ENCODE measurements at places on chromosomes 11 and 22.

GRCh38 chr11:133606124-133606523 is 73.8 kb upstream of the OPCML start:
- no peak for DNase-seq

GRCh38 chr11:107564877-107565218 is 687 bp downstream of the ALKBH8 start:
- DNase-seq: no peak

GRCh38 chr11:62514151-62514550 is 32.5 kb downstream of the AHNAK start:
- no peak for DNase-seq

DNA sequence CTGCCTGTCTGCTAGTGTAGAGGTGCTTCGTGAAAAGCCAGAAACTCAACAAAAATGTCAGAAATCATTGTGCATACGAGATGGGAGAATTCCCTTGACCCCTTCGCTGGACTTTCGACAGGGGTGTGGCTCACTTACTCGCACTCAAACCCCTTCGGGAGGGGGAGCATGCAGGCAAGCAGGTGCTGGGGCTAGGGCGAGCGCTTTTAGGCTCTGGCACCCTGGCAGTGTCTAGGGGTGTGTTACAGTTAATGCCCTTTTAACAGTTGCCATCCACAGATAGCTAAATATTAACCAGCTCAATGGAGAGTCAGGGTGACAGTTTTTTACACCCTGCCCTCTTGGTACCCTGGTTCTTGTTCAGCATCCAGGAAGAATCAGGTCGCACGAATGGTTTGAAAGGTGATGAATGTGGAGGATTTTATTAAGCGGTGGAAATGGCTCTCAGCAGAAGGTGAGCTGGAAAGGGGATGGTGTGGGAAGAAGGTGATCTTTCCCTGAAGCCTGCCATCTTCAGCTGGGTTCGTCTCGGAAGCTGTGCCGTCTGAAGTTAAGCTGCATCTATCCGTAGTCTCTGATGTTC is 59.6 kb upstream of the SHANK2 start:
- no peak for DNase-seq

GRCh38 chr11:68338051-68338780 is 25.8 kb downstream of the LRP5 start:
- peak; percentile 50 for DNase-seq

DNA sequence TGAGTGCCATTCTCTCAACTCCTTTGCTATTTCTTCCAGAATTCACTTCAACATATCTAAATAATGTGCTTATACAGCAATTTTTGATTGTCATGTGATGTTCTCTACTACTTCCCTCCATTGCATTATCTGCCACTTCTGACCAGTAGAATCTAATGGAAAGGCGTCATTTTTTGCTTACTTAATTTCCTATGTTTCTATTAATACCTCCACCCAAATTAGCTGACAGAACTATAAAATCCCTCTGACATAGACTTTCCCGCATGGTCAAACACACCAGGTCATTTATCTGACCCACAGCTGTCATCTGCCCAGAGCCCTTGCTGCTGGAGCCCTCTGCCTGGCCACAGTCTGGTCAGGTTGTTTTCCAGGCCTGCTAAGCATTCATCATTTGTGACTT is 258.6 kb upstream of the NARS2 start:
- no peak for DNase-seq

DNA sequence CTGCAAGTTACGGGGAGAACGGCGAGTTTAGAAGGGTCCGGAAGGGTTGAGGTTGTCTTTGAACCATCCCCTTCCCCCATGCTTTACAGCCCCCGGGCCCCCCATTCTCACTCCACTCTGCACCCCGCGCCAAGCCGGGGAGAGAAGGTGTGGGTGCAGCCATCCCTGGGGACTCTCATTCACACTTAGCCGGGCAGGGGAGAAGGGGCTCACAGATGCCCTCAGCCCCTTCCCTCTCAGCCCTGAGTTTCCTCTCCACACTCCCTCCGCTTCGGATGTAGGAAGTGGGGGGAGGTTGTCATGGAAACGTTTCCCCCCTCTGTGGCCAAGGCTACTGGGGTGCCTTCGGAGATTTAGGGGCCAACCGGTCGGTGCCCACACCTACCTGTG is 334 bp downstream of the CADM1 start:
- no peak for DNase-seq

DNA sequence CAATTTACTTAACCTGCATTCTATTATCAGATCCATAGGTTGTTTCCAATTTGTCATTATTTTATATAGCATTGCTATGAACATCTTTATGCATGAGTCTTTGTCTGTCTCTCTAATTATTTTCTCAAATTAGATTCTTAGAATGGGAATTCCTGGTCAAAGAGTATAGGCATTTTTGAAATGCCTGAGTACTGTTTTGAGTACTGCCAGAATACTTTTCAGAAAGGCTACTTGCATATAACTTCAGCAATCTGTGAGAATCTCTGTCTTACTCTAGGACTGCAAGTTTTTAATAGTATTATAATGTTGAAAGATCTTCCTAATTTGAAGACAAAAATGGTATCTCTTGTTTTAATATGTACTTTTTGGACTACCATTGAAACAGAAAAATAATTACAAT is 56.6 kb downstream of the KCNC1 start:
- no peak for DNase-seq

GRCh38 chr11:44741976-44742375 is 15.2 kb downstream of the TSPAN18 start:
- DNase-seq: no peak

DNA sequence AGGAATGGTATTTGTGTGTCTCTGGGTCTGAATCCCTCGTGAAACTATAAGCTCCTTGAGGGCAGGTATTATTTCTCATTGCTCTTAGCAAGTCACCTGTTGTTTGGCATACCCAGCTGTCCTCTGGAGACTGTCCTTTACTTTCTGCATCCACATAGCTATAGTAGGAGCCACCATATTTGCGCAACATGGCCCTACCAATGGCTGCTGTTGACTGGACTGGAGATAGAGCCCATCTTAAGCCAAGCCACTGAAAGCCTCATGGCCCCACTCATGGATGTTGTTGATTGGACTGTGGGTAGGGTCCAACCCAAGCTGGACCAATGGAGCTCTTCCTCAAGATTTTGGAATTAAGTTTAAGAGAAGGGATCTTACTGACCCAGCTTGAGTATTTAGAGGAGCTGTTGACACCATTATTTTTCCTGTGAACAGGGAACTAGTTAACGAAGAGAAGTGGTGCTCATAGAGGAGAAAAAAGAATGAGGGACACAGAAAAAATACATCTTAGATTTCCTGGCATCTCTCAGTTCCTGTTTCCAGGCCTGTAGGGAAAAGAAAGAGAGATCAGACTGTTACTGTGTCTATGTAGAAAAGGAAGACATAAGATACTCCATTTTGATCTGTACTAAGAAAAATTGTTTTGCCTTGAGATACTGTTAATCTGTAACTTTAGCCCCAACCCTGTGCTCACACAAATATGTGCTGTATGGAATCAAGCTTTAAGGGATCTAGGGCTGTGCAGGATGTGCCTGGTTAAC is 47.2 kb downstream of the LRRC74B start:
- DNase-seq: no peak

GRCh38 chr22:46125816-46126765 is 24.2 kb upstream of the PPARA start:
- no peak for DNase-seq

DNA sequence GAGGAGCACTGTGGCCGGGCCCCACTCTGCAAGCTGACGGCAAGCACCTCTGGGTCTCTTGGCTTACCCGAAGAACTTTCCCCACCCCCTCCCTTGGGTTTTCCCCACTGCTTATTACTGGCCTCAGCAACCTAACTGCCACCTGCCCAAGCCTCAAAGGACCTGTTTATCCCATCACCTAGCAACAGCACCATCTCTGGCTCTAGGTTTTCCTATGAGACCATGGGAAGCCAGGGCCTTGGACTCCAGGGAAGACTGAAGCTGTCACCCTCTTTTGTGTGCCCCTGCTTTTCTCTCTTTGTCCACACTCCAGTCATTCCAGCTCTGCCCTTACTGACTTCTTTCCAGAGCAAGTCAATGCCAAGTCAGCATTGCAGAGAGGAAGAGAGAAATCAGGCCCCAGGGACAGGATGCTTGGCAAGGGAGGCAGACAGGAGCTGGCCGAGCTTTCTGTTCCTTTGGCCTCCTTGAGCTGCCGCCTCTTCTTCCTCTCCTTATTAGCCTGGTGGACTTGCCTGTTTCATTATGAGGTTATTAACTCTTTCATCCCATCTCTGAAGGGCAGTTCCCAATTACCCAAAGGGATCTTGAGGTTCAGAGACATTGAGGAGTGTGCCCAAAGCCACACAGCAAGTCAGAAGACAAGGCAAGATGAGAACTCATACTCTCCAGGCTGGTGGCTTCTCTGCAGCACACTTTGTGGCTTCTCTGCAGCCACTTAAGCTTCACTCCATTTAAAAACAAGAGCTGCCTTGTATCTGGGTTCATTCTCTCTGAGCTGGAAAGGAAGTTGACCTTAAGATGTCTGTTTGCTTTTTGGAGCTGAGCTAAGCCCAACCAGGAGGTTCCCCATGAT is at the start of gene SMIM35:
Gene SMIM35 (minus strand): TSS at position 51 of the 856 bp plus-strand sequence. CDS start 206 bp downstream, outside the sequence.
- DNase-seq: no peak

GRCh38 chr11:75188671-75189070 is 37.8 kb downstream of the SLCO2B1 start:
- DNase-seq: no peak

- no peak for DNase-seq
Measured at GRCh38 chr22:24101966-24102365, 79.3 kb upstream of the SUSD2 start.

- DNase-seq: no peak
Measured at GRCh38 chr22:19003508-19003907, 67.4 kb upstream of the PRODH start.

DNA sequence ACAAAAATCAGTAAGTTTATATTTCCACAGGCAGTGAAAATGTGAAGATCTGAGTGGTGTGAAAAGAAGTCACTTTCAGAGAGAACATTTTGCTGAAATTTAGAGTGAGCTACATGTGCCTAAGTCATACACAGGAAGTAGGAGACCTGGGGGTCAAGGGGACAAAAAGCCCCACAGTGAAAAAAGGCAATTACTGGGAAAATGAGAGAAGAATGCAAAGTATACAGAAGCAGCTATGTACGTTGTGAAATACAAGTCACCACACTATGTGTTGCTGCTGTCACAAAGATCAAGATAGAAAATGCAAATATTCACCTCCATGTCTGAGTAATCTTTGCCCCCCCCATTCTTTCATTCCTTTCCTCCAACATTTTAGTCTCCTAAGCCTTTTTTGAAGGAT is 21.6 kb upstream of the SESN3 start:
- no peak for DNase-seq

- no peak for DNase-seq
Measured at GRCh38 chr22:48961705-48962104, 866.0 kb downstream of the BRD1 start.

GRCh38 chr11:78179459-78180071 is 8.9 kb downstream of the KCTD21 start:
- DNase-seq: no peak

DNA sequence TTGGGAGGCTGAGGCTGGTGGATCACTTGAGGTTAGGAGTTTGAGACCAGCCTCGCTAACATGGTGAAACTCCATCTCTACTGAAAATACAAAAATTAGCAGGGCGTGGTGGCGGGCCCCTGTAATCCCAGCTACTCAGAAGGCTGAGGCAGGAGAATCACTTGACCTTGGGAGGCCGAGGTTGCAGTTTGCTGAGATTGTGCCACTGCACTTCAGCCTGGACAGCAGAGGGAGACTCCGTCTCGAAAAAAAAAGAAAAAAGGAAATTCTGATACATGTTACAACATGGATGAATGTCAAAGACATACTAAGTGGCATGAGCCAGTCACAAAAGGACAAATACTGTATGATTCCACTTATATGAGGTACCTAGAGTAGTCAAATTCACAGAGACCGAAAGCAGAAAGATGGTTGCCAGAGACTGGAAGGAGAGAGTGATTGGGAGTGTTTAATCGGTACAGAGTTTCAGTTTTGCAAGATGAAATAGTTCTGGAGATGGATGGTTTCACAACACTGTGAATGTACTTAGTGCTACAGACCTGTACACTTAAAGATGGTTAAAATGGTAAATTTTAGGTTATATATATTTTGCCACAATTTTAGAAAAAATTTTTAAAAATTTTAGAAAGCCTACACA is 92.3 kb downstream of the BLID start:
- DNase-seq: no peak

- no peak for DNase-seq
Measured at GRCh38 chr11:116984186-116984585, 114.0 kb downstream of the SIK3 start.

DNA sequence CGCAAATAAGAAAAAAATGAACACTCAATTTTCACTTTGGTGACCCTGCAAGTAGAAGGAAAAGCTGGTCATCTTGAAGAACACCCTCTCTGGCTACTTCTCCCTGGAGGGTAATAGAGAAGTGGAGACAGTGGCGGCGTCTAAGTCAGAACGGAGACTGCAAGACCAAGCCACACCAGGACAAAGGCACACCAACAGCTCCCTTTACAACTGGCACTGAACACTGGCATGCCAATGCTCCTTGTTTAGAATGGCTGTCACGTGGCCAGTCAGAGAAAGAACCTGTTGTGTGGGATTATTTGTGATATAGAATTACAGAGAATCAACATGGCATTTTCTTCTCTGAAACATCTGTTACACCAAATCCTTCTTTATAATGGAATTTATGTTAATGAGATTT is 61.3 kb upstream of the YPEL1 start:
- no peak for DNase-seq

DNA sequence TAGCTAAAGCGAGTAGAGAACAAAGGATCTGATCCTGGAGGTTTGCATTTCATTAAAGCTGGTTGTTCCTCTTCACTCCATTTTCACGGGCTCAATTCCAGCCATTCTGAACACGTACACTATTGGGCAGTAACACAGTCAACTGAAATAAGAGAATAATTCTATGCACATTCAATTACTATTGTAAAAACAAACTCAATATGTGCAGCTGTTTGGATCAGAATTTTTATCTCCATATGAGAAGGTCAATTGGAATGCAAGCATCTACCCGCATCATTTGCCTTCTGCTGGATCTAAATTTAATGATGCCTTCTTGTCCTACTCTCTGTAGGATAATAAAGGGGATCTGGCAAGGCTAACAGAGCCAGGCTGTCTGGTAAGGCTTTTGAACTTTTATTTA is 562.8 kb upstream of the CCDC179 start:
- no peak for DNase-seq

GRCh38 chr22:29342177-29342576 is 26.7 kb upstream of the RASL10A start:
- DNase-seq: no peak

DNA sequence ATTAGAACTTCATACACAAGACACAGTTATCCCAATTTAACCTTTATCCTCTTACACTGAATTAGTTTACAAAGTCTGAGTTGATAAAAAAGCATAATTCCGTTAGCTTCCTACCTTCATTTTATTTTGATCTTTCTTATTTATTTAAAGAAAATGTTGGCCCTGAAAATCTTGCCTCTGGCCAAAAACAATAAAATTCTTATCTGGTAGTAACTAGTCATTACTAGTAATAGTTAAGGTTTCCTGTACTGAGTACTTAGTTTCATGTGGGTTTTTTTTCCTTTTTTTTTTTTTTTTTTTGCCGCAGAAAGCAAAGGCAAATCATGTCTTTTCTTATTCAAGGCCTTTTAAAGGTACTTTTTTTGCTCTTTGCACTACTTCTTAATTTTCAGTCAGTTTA is 120.6 kb downstream of the PAX6 start:
- no peak for DNase-seq

- DNase-seq: peak; percentile 57
Measured at GRCh38 chr11:108115500-108116140, 5.7 kb upstream of the ACAT1 start.

GRCh38 chr11:126345283-126345682 is 10.2 kb upstream of the ST3GAL4 start:
- DNase-seq: no peak

- no peak for DNase-seq
Measured at GRCh38 chr22:50125029-50125428, 35.2 kb downstream of the MOV10L1 start.

- DNase-seq: no peak
Measured at GRCh38 chr11:115247361-115247760, 256.9 kb downstream of the CADM1 start.
